Colonic mucosa (tissue), 4 donors: ENCODE measurements at places on chromosomes 5 and 9. TPM values are rescaled to one million over a fixed set of nuclear protein-coding genes. Genes with fewer than 3 reads are reported as not detected.

GRCh38 chr9:133704711-133705181 is 33.4 kb downstream of the SARDH start:
- no peak for DNase-seq
- no peaks in the 10 kb centered on the region for H3K4me1 ChIP-seq
- no peak overlapping the region for H3K27ac ChIP-seq
- H3K4me3 ChIP-seq = no peak overlapping the region

- peak overlapping the region; percentile 76 for H3K27ac ChIP-seq
Measured at GRCh38 chr5:100900796-100901781, 2.0 kb downstream of the ST8SIA4 start.

The SMARCA2 gene
- total RNA-seq = 97.0 TPM

The STK32A gene
- total RNA-seq = 0.77 TPM

The RPP25L gene
- 54.4 TPM for total RNA-seq

GRCh38 chr5:173763410-173763809 is 124.7 kb upstream of the CPEB4 start:
- H3K4me1 ChIP-seq = no peaks in the 10 kb centered on the region
- no peak overlapping the region for H3K4me3 ChIP-seq
- H3K27ac ChIP-seq = no peak overlapping the region
- no peak for DNase-seq

The AHRR gene
- 2.1 TPM for total RNA-seq

- no peak overlapping the region for H3K27ac ChIP-seq
- H3K27me3 ChIP-seq = peaks cover 18% of the 10 kb centered on the region
- no peak for DNase-seq
- H3K36me3 ChIP-seq = no peaks in the 10 kb centered on the region
- H3K4me3 ChIP-seq = no peak overlapping the region
Measured at GRCh38 chr9:100477241-100477640, 4.3 kb downstream of the TMEFF1 start.
